Naive B cell (primary cell): ENCODE measurements at places on chromosomes 3 and 15.

GRCh38 chr3:182258538-182259177, 534.6 kb upstream of the ATP11B start:
- DNase-seq, result no peak

- DNase-seq, result no peak
Measured at GRCh38 chr3:46856576-46857471, 6.4 kb downstream of the MYL3 start.

GRCh38 chr3:112958811-112959560, 15.9 kb downstream of the CD200R1 start:
- DNase-seq, result no peak

GRCh38 chr3:55446850-55447249, 40.3 kb downstream of the WNT5A start:
- DNase-seq, result no peak

DNA sequence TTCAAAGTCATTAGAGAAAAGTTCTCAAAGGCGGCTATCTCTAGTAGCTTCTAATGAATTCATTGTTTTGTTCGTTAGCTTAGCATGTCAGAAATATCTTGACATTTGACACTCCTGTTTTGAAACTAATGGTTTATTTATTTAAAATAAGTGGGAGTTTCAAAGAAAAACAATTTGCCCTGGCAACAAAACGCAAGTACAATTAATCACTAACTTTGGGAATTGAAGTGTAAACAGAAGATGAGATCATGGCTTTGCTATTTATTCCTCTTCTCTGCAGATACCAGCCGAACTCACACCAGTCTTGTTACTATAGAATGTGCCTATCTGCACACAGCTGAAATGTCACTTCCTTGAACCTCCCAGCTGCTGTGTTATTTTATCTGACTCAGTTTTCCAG, 27.5 kb downstream of the MASP1 start:
- no peak for DNase-seq

GRCh38 chr3:183662099-183662498, 26.7 kb downstream of the KLHL24 start:
- no peak for DNase-seq

DNA sequence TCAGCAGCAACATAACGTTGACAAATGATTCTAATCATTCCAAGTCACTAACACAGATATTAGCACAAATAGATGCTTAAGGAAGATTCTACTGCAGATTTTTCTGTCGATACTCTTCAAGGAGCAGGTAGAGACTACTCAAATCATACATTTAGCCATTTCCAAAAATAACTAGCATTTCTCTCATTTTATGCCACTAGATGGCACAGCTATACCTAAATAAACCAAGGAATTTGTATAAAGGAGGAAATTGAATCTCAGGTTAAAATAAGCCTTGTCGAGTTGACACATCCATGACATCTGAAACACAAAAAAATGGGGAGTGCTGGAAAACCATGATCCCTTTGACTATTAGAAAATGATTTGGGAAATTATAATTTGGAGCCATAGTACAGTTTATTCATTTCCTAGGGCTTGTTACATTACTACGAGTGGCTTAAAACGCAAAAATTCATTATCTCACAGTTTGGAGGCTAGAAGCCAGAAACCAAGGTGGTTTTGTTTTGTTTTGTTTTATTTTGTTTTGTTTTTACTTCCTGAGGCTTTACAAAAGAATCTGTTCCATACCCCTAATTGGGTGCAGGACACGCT, 59.5 kb upstream of the STRIT1 start:
- DNase-seq, result peak; percentile 12

DNA sequence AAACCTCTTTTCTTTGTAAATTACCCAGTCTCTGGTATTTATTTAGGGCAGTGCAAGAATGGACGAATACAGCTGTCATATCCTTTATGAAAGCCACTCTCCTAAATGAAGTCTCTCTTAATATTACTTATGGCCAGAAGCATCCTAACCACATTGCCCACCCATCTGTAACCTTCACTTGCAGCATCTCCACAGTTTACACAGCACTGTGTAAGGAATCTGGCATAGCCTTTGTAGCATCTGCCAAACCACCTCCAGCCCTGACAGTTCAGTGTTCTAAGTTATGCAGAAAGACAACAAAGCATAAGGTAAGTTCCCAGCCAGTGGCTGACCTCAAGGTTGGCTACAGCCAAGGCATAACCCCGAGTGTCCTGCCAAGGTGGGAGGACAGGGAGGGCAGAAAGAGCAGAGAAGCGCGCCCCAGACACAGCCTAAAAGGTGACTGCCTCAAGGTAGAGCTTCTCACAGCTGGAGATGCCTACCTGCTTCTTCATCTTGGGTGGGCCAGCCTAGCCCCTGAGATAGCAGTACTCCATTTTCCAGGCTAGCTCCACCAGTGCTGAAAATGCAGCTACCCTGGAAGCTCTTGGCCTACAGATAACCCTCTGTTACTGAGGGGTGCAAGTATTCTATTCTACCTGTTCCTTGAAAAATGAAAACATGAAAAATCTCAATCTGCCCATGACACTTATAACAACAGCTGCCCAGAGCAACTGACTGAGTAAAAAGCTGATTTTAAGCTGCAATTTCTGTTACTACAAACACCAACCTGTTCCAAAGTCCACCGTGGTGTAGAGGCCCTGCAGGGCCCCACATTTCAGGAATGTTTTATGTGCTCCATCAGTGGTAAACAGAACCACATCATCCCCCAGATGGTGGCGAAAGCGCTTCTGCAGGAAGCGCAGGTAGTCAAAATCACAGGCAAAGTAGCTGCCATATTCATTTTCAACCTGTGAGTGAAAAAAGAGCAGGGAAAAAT, 39.3 kb downstream of the GLB1 start:
- no peak for DNase-seq

DNA sequence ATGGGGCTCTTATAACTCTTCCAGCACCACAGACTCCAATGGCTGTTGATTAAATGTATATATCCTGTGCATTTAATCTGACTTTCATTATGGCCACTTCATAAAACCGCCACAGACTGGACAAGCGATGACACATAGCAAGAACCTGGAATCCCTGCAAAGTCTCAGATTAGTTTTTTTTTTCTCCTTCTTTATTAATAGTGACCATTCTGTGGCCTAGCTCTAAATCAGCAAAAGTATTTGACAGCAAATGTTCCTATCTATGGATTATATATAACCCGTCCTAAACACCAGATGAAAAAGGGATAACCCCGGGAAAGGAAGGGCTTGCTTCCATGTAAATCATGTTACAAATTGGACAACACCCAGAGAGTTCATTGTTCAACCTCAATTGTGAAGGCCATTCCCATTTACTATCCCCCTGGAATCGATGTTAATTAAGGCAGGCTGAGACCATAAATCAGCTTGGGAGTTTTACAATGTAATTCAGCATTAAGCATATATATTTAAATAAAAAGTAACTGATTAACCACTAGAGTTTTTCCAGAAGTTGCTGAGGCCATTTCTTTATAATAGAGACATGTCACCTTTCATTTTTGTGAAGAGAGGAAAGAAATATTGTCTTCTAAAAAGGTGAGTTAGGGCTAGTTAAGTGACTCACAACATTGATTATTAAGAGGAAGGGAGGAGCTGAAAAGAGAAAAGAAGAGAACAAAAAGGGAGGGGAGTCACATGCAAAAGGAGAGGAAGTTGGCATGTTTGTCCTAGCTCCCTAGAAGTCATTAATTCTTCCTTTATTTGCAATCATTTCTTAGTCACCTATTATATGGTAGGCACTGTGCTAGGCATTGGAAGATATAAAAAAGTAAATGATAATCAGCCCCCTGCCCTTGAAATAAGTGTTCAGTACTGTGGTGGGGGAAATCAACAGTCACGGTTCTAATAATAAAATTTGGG, 26.2 kb downstream of the ALDH1A2 start:
- no peak for DNase-seq

- DNase-seq, result no peak
Measured at GRCh38 chr3:4517643-4518311, 24.6 kb downstream of the ITPR1 start.

DNA sequence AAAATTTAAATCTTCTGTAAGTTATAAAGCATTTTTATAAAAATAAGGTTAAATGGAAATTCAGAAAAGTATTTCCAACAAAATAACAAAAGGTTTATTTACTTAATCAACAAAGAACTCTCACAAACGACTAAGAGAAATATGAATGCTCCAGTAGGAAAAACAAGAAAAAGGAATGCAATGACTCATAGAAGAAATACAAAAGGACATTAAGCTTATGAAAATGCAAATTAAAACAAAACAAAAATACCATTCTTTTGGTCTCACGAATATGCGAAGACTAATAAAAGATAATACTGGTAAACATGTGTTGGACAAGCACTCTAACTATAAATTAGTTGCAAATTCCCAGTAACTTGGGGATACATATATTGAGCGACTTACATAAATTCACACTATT, 17.5 kb upstream of the TBC1D5 start:
- no peak for DNase-seq

- no peak for DNase-seq
Measured at GRCh38 chr15:29687939-29688505, 134.2 kb downstream of the TJP1 start.

DNA sequence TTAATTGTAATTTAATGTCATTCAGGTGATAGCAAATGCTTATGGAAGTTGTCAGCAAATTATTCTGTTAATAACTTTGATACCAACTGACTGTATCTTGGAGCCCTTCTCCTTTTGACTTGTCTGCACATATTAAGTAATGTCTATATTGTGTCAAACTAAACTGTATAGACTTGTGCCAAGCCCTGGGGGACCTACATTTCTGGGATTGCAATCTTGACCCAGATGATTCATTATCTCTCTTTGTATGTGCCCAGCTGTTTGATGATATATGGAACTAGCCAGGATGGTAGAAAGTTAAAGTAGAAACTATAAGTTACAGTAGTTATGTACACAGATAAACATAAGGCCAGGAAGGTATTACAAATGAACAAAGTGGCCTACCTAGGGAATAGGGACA, 402.8 kb upstream of the RARB start:
- DNase-seq, result no peak

- peak; percentile 4 for DNase-seq
Measured at GRCh38 chr3:151093905-151094304, 8.4 kb downstream of the MED12L start.

GRCh38 chr3:187811585-187812250, 66.5 kb upstream of the BCL6 start:
- DNase-seq, result no peak

GRCh38 chr3:105174017-105174615, 192.6 kb upstream of the ALCAM start:
- DNase-seq, result no peak

- no peak for DNase-seq
Measured at GRCh38 chr15:94230431-94230882, 904 bp upstream of the MCTP2 start.

- no peak for DNase-seq
Measured at GRCh38 chr3:186888569-186888968, 41.8 kb upstream of the ST6GAL1 start.

GRCh38 chr3:125141596-125142419, 70.7 kb downstream of the SLC12A8 start:
- peak; percentile 43 for DNase-seq

- DNase-seq, result no peak
Measured at GRCh38 chr3:170631755-170632488, 46.0 kb upstream of the SLC7A14 start.

DNA sequence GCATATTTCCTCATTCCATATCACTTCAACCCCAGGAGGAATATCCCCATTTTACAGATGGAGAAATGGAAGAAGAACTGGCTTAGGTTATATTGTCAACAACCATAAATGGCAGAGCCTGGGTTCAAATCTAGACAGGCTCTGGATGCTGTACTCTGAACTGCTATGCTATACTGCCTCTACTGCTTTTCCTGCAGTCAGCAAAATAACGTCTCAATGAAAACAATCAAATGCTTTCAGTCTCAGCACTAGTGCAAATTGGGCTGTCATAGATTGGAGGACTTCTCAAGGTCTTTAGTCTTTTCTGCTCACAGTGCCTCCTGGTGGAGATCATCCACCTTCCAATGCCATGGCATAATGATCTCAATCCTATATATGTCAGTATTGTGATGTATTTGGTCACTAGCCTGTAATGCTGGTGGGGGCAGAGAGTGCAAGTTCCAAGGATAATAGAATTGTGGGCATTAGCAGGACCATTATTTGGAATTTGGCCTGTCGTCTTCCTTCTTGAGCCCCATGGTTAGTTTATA, 285.0 kb downstream of the CLSTN2 start:
- DNase-seq, result no peak

DNA sequence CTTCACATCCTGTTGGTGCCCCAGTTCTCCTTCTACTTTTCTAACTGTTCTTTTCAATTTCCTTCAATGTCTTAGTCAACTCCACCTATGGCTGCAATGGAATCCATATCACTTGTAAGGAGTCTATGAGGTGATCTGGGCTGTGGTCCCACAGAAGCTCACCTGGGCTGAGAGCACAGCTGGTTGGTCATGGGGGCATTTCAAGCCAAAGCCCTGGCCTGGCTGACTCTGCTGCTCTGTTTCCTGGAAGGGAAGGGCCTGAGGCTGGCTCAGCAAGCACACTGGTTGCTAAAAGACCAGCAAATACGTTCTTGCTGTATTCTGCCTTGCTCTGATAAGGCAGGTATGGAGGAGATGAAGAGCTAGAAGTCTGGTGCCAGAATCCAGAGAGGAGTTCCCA, 29.0 kb downstream of the AMOTL2 start:
- DNase-seq, result no peak

GRCh38 chr3:48661501-48662144, 1.1 kb downstream of the CELSR3 start:
- peak; percentile 68 for DNase-seq

- no peak for DNase-seq
Measured at GRCh38 chr15:90376789-90377188, 11.3 kb upstream of the IQGAP1 start.

- no peak for DNase-seq
Measured at GRCh38 chr3:197520311-197521276, 35.2 kb downstream of the BDH1 start.

- DNase-seq, result no peak
Measured at GRCh38 chr3:48519277-48519643, 15.3 kb upstream of the SHISA5 start.

DNA sequence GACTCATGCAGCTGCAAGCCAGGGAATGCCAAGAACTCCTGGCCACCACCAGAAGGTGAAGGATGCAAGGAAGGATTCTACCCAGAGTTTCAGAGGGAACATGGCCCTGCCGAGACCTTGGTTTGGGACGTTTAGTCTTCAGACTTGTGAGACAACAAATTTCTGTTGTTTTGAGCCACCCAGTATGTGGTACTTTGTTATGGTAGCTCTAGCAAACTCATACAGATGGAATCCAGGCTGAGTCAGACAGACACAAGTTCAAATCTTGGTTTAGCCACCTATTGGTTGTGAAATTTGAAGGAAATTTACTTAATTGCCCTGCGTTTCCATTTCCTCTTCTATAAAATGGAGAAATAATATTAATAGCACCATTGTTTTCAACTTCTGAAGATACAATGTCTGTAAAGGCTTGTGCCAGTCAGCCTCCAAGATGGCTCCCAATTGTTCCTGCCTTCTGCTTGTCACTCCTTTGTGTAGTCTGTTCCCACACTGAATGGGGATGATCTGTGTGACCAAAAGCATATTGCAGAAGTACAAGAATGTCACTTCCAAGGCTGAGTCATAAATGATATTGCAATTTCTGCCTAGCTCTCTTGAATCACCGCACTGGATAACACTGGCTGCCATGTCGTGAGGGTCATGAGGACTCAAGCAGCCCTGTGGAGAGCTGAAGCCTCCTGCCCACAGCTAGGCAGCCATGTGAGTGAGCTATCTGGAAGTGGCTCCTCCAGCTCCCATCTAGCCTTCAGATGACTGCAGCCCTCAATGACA, 223.5 kb upstream of the PROK2 start:
- no peak for DNase-seq

- no peak for DNase-seq
Measured at GRCh38 chr3:50248387-50248786, 12.4 kb downstream of the GNAI2 start.

GRCh38 chr3:2656806-2657777, 453.1 kb downstream of the IL5RA start:
- no peak for DNase-seq
